ENCODE measurements at places on chromosomes 7 and 10.

- no peak for DNase-seq
Observed at GRCh38 chr7:133650487-133651300, 397.8 kb downstream of the EXOC4 start.

- DNase-seq, result no peak
Observed at GRCh38 chr7:39898867-39899266, 51.2 kb upstream of the CDK13 start.

- DNase-seq, result no peak
Observed at GRCh38 chr10:114634609-114634979, 23.5 kb downstream of the ABLIM1 start.

- no peak for DNase-seq
Observed at GRCh38 chr7:36456138-36456537, 66.5 kb downstream of the ANLN start.

- DNase-seq, result no peak
Observed at GRCh38 chr10:51326174-51326573, 251.9 kb downstream of the PRKG1 start.

DNA sequence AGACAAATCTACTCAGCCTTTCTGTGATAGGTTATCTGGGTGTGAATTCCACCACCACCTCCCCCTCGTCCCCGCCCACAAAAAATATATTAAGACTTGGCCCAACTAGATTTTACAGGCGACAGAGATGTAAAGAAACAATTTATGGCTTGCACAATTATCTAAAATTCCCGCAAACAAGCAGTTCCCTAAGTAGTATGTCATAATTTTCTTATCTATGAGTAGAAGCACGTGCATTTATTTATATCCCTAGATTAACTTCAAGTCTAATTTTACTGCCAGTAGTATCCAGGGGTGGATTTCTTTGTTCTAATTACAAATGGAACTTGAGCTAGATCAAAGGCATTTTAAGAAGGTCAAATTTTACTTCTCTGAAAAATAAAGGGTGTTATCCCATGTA lies 1.7 kb downstream of the TSPAN12 start:
- DNase-seq, result no peak

GRCh38 chr7:561631-562373 lies 42.2 kb upstream of the PDGFA start:
- no peak for DNase-seq

GRCh38 chr10:112793202-112793921 lies 156.7 kb upstream of the TCF7L2 start:
- DNase-seq, result no peak

- no peak for DNase-seq
Observed at GRCh38 chr10:131994435-131994834, 12.7 kb upstream of the BNIP3 start.

Data from CD4-positive, alpha-beta T cell treated with Interleukin-4 for 1 hour (primary cell).